ENCODE measurements at places on chromosomes 4 and X.

- DNase-seq = no peak
Observed at GRCh38 chr4:178264001-178264400, 821.8 kb upstream of the AGA start.

GRCh38 chr4:162497564-162498167, 333.9 kb upstream of the FSTL5 start:
- no peak for DNase-seq

- no peak for DNase-seq
Observed at GRCh38 chrX:17922303-17922702, 61.2 kb upstream of the RAI2 start.

DNA sequence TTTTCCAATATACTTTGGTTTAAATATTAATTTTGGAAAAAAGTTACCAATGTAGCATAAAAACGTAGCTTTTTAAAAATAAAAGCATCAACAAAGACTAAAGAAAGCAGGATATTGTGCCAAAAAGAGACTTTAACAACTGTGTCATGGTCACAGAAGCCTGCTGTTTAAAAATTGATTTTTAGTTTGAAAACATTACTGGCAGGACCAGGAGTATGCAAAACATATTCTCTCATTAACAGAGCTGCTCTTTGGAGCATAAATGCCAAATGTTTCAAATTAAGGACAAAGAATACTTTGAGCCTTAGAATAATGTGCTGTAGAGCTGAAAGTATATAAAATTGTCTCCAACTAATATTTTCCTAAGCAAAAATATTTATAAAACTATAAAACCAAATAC, 279.0 kb downstream of the ARAP2 start:
- no peak for DNase-seq

GRCh38 chrX:906586-906985, 276.0 kb downstream of the SHOX start:
- DNase-seq = no peak

GRCh38 chr4:185847352-185848097, 35.5 kb upstream of the SORBS2 start:
- DNase-seq = no peak

DNA sequence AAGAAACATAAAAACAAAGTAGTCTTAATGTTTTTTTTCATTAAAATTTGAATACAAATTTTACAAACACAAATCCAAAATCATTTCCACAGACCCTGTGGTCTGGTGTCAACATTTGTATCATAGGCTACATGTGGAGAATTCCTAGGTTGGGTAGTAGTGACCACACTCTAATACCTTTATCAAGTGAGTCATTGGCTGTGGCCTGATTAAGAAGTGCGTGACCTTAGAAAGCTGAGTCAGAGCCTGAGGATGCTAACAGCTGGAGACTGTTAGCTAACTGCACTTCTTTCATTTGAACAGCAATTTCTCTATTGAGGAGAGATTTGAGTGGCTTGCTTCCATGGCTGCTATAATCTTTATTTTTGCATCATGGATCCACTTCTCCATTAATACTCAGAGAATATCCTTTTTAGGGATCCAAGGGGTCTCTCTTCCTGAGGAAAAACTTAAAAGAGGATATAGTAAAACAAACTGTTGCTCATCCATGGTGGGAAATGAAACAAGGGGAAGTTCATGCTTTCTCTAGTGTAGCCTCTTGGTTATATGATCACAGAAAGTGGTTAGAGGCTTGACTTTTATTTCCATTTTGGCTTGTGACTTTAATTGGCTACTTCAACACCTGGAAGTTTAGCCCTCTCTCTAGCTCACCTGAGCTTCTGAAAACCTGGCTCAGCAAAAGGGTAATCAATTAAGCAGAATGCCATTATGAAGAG, 335.8 kb downstream of the PABPC4L start:
- DNase-seq = no peak

- DNase-seq = no peak
Observed at GRCh38 chr4:158827543-158827981, 58.7 kb downstream of the FNIP2 start.

DNA sequence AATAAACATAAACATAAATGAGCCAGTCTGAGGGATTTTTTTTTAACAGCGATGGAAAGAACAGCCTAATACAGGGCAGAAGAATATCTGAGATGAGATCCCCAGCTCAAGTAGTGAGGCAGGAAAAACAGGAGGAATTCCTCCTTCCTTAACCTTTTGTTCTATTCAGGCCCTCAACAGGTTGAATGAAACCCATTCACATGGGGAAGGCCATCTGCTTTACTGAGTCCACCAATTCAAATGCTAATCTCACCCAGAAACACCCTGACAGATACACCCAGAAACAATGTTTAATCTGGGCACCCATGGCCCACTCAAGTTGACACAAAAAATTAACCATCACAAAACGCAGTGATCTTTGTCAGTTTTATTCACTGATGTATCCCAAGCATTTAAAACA, 45.5 kb downstream of the SMIM31 start:
- no peak for DNase-seq

DNA sequence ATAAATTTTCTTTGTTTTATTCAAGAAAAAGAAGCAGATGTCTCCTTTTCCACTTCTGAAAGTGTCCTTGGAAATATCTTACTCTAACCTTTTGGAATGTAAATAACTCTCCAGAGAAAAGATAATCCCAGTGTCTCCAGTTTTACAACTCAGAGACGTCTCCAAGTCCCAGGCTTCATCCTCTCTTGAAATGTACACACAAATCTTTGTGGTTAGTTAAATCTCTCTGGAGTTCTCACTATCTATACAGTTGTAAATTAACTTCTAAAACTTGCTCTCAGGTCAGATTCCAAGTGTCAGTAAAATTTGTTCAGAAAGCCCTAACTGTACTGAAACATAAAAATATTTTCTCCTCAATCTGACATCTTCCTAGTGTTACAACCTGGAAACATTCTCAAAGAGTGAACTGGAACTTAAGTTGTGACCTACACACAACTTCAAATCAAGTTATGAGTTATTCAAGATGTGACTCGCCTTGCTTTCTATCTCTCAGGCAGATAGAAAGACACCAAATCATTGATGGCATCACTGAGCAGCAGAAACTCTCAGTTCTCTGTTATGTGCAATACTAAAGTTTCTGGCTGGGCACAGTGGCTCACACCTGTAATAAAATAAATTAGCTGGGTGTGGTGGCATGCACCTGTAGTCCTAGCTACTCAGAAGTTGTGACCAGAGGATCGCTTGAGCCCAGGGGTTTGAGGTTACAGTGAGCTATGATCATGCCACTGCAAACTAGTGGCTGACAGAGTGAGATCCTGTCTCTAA, 284.2 kb downstream of the RCHY1 start:
- no peak for DNase-seq

- no peak for DNase-seq
Observed at GRCh38 chr4:153521478-153521877, 55.3 kb downstream of the TMEM131L start.

GRCh38 chr4:20015636-20016224, 236.0 kb upstream of the SLIT2 start:
- DNase-seq = no peak

DNA sequence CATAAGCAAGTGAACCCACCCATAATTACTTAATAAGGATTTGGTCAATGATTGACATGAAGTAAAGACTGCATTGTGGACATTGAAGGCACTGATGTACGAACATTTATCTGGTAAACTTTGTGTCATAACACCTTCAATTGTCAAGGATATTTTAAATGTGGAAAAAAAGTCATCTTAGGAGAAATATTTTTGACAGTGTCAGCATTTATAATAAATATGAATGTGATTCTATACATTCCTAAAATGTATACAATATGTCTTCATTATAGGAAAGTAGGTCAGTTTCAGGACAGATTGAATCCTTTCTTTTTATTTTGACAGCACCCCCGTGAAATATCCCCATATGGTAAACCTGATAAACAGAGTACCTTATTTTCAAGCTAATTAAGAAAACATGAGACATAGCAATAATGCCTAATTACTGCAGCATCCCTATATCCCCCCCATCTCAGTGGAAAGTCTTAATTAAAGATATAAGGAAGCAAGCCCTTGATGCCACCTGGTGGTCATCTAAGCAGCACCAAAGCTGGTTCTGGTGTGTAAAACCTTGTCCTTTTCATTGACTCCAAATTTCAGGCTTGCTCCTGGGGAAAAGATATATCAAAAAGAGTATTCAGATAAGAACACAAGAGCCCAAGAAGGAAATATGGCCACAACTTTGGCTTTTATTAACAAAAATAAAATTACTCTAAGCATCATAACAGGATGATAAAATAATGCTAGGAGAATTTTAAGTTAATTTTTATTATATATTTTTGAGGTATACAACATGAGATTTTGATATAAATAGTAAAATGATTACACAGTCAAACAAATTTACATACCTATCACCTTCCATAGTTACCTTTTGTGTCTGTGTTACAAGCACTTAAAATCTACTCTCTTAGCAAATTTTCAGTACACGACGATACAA, 379.7 kb downstream of the TLL1 start:
- no peak for DNase-seq

- no peak for DNase-seq
Observed at GRCh38 chr4:25863347-25863784, 578 bp upstream of the SEL1L3 start.

- no peak for DNase-seq
Observed at GRCh38 chr4:186727977-186728519, 4.4 kb upstream of the FAT1 start.

DNA sequence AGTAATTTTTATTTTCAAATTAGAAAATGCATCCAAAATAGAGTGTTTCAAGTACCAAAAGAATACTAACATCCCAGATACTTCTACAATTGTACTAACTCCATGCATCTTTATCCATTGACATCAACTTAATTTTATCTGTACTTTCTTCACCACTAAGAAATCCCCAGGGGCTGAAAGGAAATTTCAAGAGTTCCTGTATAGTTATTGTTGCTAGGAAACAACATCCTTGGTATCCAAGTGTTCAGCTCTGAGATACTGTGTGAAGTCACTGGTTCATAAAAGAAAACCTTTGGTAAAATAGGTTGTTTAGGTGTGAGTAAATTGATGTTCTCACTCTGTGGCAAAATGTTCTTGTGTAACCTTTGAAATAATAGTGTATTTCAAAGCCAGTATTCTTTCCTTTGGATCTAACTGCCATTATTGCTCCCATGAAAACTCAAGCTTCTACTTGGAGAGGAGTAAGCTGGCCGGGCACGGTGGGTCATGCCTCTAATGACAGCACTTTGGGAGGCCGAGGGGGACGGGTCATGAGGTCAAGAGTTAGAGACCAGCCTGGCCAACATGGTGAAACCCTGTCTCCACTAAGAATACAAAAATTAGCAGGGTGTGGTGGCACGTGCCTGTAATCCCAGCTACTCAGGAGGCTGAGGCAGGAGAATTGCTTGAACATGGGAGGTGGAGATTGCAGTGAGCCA, 72.9 kb downstream of the COMMD8 start:
- no peak for DNase-seq

GRCh38 chr4:188021548-188022249, 26.1 kb downstream of the ZFP42 start:
- no peak for DNase-seq

- DNase-seq = no peak
Observed at GRCh38 chrX:2748815-2749188, 3.0 kb upstream of the XG start.

DNA sequence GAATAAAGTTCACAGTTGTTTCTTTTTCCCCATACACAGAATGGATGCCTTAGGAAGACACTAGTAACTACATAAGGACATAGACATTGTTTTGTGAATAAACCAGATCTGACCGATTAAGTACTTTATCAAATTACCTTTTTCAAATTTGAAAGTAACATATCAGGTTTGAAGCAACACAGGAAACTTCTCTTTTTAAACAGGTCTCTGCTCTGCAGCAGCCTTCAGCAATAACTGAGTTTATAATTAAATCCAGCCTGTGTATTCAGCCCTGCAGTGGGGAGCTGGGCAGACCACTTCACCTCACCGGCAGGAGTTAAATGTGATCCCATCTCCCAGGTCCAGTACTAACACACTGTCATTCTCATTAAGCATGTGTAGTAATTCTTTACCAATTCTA, 68.3 kb upstream of the ATOH1 start:
- no peak for DNase-seq

DNA sequence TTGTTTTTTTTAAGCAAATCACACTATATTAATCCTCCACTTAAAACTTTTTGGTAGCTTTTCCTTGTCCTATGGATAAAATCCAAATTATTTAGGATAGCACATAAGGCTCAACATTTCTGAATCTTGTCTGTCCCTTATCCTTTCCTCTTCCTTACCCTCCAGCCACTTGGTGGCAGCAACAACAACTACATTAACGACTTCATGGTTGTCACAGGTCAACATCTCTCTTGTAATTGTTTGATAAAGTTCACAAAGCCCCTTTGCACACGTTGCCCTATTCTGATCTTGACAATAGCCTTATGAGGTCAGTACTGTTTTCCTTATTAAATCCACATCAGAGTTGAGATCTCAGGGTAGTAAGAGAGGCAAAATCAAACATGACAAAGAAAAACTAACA, 269.0 kb upstream of the PABPC4L start:
- no peak for DNase-seq

- DNase-seq = no peak
Observed at GRCh38 chr4:8666581-8666980, 74.0 kb downstream of the CPZ start.

DNA sequence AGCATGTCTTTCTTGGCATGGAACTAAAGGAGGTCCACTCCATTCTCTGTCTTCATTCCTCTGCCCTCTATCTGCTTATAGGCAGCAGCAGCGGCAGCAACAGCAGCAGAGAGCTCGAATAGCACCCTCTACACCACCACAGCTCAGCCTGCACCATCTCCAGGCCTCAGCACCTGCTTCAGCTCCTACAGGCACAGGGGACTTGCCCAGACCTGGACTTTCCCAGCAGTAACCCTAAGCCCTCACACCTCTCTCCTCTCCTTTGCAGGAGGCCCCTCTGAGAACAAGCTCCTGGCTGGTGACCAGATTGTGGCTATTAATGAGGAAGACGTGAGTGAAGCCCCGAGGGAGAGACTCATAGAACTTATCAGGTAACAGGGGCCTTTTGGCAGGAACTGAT, 80.7 kb downstream of the FRMPD3 start:
- no peak for DNase-seq

DNA sequence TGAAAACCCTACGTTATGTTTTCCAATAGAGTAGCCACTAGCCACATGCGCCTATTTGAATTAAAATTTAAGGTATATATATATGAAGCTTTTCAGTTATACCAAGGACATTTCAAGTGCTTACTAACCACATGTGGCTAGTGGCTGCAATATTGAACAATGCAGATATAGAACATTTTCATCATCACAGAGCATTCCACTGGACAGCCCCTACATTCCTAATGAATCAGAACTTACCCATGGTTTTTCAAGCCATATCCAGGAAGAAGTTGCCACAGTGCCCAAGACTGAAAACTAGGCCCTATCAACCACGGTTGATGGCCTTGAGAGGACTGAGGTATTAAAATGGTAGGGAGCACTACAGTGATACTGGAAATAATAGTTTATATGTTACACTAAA, 29.7 kb downstream of the NEK1 start:
- DNase-seq = no peak

- peak; percentile 67 for DNase-seq
Observed at GRCh38 chr4:2041239-2042130, 17.6 kb upstream of the NAT8L start.

DNA sequence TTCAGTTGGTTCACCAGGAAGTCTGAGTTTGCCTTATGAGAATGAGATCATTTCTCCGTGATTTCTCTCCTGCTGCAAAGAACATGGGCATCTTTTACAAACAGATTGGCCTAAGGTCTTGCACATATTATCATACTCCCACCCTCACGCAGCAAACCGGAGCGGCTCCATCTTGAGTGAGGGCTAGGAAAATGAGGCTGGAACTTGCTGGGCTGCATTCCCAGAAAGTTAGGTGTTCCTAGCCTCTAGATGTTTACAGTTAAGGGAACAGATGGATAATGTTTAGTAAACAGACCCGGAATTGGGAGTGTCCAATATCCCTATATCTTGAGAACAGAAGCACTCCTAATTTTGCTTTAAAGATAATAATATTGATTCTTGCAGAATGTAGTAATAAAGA, 247.9 kb upstream of the VCX3A start:
- no peak for DNase-seq
